HS-5 (cell line): ENCODE measurements at places on chromosomes 2 and 18.

DNA sequence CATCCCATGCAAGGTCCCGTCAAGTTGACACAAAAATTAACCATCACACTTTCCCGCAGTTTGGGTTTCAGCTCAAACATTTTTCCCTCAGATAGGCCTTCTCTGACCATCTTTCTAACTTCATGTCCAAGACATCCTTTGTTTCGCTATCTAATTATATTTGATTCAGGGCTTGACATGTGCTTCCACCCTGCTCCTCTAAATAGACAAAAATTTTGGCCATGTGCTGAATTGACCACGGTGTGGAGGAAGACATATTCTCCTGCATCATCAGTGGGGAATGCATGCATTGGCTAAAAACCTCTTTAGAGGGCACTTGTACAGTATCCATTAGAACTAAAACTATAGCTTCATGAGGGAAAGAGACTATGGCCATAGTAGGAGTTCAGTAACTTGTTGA lies 81.2 kb downstream of the PLCL1 start:
- DNase-seq: no peak

DNA sequence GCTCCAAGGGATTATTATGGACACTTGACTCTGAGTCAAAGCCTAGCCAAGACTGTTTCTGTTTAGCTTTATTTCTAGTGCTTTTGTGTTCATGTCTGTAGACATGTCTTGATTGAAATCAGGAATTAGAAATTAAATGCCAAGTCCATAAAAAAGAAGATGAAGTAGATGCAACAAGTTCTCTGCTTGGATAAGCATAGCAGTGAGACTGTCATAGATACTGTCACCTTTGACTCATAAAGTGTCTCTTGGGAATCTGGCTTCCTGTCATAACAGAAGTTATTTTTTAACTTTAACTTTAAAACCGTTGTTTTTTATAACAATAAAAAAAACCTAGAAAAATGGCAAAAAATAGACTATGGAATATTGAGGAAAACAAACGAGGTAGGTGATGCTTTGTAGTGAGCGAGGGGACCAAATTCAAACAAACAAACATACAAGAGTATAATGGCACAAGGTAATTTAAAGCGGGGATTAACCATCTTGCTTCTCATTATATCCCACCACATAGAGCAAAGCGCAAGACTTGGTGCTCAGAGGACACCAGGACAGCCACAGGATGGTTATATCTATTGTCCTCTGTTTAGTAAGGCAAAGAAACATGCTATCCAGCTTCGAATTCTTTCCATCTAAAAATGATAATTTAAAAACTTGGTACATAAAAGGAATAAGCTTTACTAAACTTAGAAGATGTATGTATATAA lies 64.6 kb downstream of the CD226 start:
- no peak for DNase-seq

GRCh38 chr2:232519581-232520438 lies at the start of gene PRSS56:
Gene PRSS56, plus strand, starts transcription at chr2:232520388. Its CDS starts 211 bp downstream, at chr2:232520599.
- DNase-seq: no peak

GRCh38 chr18:21100146-21100545 lies 11.5 kb downstream of the ROCK1 start:
- no peak for DNase-seq

DNA sequence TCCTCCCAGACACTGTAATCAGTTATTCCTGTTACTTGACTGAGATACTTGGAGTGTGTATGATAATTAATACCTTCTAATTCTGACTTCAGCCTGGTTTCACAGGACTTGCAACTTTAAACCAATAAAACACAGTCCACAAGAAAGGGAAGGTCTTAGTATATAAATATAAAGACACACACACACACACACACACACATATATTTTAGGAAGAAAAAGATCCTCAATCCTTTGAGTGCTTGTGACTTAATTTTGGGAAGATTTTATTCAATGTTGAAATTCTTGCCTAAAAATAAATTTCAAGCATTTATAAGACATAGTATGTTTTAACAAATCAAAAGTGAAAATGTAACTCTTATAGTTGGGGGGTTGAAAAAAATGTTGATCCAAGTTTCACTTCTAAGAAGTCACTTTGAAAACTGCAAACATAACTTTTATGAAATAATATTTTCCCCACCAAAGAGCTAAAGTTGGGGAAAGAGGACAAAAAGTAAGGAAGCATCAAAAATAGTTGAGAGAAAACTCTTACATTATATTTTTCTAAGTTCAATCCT lies 824 bp upstream of the VPS54 start:
- peak; percentile 43 for DNase-seq

DNA sequence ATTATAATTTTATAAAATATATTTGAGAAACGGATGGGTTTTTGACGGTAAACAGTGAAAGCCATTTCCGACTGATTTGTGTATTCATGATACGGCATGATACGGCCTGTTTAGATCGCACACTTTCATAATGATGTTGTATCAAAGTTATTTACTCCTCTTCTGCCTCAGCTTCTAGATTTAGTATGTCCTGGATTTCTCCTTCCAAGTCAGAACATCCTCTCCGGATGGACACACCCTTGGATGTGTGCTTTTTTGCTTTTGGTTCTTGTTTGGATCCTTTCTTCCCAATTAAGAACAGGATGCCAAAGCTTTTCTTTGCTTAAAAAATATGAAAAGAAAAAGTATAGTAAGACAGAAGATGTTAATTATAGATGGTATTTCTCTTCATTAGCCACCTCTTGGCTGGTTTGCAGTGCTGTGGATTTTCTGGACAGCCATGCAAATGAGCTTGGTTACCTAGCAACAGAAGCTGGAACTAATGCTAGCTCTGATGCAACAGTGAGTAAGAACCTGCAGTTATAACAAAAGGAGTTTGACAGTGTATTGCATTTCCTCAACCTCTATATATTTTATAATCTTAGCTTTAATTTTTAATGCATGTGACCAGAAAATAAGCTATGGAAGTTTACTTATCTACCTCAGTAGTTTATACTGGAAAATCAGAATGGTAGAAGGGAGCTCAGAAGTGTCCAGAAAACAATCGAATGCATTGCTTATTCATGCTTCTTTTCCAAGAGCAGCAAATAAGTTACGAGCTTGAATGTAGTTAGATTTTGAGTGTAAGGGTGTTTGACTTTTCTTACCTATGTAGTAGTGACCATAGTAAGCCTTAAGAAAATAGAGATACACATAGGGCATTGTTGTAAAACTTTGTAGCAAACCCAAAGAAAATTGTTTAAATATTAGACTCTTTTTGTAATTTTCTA lies 27.9 kb downstream of the RMND5A start:
- peak; percentile 16 for DNase-seq

DNA sequence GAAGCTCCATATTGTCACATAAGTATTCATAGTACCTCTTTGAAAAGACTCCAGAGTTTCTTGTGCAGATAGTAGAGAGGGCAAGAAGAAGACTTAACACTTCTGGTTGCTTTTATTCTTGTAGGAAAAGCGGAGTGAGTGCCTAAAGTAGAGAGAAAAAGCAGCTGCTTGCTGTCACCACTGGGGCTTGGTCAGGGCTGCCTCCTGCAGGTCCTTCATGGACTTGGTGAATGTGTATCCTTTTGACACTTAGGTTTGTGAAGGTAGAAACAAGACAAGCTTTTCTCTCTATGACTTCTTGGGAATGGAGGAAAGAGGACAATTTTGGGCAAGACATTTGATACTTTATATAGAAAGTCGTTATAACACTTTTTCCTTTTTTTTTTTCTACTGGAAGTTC lies 312.8 kb upstream of the FANCL start:
- no peak for DNase-seq

GRCh38 chr2:99701503-99701902 lies 211.7 kb upstream of the REV1 start:
- no peak for DNase-seq

- DNase-seq: no peak
Measured at GRCh38 chr2:129805899-129806298, 173.6 kb upstream of the RAB6C start.

- DNase-seq: no peak
Measured at GRCh38 chr18:24726727-24727492, 266.5 kb downstream of the HRH4 start.

DNA sequence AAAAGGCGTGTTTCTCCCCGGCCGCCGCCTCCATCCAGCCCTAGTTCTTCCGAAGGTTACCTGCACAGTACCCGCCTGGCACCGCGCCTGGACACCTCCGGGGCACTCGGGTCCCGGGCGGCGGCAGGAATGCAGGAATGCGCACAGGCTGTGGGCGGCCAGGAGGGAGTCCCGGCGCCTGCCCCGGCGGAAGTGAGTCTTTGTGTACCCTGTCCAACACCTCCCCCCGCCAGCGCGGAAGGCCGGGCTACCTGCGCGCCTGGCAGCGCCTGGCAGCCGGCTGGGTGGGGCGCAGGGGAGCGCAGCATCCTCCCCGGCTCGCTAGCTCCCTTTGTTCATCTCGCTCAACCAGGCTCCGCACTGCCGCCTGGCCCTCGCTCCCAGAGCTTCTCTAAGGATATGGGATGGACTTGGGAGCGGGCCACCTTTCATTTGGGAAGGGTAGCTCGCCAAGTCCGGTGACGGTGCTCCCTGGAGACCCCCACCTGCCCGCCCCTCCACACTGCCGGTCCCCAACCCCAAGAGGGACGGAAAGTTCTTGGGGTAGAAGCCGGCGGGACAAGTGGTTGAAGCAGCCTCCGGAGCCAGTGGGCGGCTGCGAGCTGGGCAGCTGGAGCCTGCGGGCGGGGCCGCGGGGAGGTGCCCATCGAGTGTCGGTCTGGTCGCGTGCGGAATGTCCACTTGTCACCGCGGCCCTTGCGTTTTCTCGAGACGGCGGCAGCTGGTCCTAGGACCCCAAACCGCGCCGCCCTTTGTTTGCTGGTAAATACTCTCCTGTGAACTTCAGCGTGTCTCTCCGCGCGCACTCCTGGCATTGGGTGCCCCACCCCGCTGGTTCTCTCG lies 1.2 kb upstream of the ST6GAL2 start:
- DNase-seq: no peak

- no peak for DNase-seq
Measured at GRCh38 chr2:54941248-54941984, 108.8 kb downstream of the RTN4 start.

DNA sequence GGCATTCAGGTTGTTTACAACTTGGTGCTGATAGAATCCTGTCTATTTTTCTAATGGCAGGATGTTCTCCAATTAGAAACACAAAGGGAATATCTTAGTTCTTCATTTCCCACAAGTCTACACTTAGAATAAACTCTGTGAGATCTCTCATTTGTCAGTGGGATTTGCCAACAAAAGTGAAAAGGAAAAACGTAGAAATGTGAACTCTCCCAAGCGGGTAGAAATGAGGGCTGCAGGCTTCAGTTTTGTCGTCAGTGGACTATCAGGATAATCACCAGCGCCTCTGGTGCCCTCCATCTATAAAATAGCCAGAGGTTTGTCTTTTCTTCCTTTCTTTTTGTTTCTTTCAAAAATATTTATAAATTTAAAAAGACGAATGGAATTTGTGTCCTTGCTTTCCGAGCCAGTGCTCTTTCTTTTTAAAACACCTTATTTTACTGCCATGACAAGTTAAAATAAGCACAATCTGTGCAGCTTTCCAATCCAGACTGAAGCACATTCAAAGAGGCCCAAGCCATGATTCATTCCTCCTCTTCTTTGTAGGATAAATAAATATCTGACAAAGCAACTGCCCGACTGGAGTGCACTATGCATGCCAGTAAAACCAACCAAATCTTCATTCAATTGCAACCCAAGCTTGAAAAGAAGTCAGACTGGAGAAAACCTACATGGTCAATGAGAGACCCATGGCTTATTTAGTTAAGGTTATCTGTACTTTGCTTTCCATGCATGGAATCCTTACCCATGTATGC lies 185.8 kb downstream of the ANKRD44 start:
- no peak for DNase-seq

GRCh38 chr2:185161701-185162100 lies 563.4 kb downstream of the ZNF804A start:
- DNase-seq: no peak

DNA sequence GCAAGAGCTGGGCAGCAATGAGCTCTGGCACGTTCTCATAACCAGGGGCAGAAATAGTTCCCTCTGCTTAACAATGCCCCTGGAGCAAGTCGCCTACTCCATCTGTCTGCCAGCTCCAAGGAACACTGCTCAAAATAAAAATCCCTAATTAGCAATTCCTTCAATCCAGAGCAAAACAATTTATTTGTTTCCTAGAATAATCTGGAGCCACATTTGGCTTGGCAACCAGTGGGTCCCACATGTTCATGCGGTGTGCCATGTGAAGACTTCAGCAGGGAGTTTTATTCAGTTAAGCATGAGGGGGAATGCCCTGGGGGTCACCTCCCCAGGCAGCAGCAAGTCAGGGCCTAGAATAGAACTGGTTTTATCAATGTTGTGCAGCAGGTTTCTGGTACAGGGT lies 7.6 kb upstream of the EGR4 start:
- no peak for DNase-seq

DNA sequence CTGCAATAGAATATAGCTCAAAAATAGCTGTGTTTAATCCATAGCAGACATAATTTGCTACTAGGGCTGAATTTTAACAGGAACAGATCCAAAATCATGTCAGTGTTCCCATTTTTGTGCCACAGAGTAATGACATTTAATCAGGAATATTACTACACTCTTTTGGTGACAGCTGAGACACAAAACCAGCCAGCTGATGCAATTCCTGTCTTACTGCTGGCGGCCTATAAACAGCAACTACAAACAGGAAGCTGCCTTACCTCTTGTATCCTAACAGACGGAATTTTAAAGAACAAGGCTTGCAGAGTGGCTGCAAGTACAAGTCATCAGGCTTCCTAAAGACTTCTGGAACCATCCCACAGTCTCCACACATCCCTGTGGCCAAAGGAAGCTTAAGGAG lies 218.1 kb downstream of the ZNF521 start:
- DNase-seq: no peak

GRCh38 chr2:168903888-168904287 lies 2.8 kb downstream of the G6PC2 start:
- DNase-seq: no peak

DNA sequence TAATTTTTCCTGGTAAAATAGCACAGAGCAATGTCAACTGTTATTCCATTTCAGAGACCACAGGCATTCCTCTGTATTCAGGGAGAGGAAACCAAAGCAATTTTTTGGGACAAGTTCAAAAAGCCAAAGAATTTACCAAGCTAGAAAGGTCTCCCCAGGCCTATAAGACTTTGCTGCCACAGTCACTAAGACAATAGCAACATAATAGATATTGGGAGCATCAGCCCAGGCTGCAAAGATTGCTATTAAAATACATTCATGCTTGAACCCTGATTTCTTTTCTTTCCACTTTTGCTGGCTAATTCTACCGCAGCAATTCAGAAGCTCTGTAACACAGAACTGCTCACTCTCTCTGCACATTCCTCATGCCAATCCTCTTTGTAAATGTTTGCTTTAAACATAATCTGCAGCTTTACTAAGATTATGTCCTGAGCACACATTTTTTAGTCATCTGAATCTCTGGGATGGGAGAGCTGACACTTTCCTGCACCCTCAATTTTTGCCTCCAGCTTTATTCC lies 76.3 kb downstream of the CLHC1 start:
- DNase-seq: no peak

- DNase-seq: no peak
Measured at GRCh38 chr2:20456636-20457426, 10.0 kb downstream of the RHOB start.

GRCh38 chr2:235005603-235006259 lies 53.9 kb downstream of the SH3BP4 start:
- DNase-seq: no peak
